ENCODE measurements at places on chromosomes 12 and 14.
A peak's percentile ranks its signal among the peaks of the same experiment; 100 is the strongest.

DNA sequence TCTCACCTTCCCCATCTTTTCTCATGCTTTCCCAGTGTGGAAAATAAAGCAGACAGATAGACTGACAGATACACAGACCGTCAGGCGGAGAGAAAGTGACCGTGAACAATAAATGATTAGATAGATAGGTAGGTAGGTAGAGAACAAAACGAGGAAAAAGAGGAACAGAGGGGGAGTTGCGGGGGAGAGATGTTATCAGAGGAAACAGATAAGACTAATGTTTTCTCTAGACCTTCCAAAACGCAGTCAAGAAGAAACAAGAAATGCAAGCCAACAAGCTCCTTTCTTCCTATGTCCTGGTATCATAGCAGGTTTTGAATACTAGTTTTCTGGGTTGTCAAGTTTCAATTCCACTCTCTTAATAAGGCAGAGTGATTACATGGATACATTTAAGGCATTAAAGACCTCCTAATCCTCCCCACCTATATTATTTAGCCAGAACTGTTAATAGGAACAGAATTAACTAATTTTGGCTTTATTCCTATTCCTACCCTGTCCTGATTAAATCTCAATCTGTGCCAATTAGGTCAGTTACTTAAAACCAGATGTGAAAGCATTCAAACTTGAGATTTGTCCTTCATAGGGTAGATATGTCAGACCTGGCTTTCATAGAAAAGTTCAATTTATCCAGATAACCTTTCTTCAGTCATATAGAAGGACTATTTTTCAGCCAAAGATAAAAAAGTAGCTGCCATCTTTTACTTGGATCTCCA is 89.0 kb upstream of the PTPRR start:
- no peak for DNase-seq

DNA sequence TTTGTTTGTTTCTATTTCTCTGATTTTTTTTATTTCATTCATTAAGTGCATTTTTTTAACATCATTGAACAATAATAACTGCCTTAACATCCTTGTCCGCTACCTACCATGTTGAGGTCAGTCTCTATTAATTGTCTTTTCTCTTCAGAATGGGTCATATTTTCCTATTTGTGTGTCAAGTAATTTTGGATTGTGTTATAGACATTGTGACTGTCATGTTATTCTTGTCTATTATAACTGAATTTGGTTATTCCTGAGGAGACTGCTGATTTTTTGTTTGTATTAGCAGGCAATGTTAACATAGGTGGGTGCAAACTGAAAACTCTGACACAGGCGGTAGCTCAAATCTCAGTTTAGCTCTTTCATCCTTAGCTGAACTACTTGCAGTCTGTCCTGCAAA is 169.9 kb downstream of the DICER1 start:
- DNase-seq: no peak

- DNase-seq: no peak
Observed at GRCh38 chr12:10503460-10503859, 2.2 kb upstream of the EIF2S3B start.

GRCh38 chr12:93741659-93742109 is 64.5 kb downstream of the CRADD start:
- no peak for DNase-seq

DNA sequence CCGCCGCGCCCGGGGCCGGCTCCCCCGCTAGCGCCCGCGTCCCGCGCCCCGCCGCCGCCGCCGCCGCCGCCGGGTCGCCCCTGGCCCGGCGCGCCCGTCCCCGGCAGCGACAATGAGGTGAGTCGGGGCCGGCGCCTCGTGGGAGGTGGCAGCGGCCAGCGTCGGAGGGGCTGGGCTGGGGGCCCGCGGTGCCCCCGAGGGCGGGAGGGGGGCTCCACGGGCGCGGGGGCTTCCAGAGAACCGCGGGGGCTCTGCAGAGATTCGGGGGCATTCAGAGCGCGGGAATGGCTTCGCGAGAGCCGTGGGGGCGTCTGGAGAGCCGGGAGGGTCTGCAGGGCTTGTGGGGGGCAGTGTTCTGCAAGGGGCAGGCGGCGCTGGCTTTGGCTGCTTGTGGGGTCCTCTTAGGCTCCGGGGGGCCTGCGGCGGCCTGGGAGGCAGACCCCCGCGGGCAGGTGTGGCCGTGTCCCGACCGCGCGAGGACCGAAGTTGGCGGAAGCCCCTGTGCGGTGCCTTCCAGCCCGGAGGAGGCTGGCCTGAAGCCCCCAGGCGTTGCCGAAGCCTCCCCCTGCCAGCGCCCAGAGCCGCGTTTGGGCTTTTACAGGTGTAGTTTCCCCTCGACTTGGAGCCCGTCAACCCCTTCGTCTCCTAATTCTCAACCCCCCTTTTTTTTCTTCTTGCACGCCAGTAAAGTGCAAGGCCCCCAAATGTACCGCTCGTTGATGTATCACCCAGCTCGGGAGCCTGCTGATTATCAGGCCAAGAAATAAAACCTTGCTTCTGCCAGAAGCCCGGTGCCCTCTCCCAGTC is 93.1 kb upstream of the EVL start:
- DNase-seq: no peak

GRCh38 chr14:58772116-58772515 is 134.4 kb downstream of the DACT1 start:
- DNase-seq: no peak

DNA sequence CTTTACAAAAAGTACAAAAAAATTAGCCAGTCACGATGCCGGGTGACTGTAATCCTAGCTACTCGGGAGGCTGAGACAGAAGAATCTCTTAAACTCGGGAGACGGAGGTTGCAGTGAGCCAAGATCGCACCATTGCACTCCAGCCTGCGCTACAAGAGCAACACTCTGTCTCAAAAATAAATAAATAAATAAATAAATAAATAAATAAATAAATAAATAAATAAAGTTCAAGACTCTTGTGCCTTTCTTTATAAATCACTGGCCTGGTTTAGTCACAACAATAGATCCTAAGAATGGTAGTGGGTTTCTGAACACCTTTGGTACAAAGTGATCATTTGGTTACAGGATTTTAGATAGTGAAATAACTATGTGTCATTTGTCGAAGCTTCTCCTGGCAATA is 46.1 kb downstream of the ARL1 start:
- no peak for DNase-seq

DNA sequence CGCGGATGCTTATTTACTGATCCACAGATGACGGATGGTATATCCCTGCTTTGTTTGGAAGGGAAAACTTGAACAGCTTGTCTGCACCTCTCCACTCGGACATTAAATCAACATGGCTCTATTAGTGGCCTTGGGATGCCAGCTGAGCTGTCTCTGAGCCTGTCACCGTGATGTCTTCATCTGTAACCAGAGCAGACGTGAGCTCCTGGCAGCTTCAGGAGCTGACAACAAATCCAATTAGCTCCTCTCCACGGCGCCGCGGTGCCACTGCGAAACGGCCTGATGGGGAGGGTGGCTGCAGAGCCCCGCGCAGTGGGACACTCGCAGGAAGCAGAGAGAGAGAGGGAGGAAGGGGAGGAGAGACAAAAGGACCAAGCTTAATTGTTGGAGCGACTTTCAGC is 112.3 kb downstream of the PAPOLA start:
- no peak for DNase-seq

GRCh38 chr14:105193916-105194782 is 13.0 kb upstream of the NUDT14 start:
- DNase-seq: no peak

- peak; percentile 70 for DNase-seq
Observed at GRCh38 chr12:122471324-122472226, 29.2 kb downstream of the ZCCHC8 start.

GRCh38 chr12:56189099-56189917 is at the start of gene SMARCC2:
Gene SMARCC2, minus strand, starts transcription at chr12:56189483. Its CDS starts 22 bp downstream, at chr12:56189461.
- DNase-seq: peak; percentile 86

- DNase-seq: no peak
Observed at GRCh38 chr12:66929121-66929520, 250.2 kb upstream of the GRIP1 start.

- DNase-seq: peak; percentile 74
Observed at GRCh38 chr12:88544991-88545980, 35.0 kb downstream of the KITLG start.

- DNase-seq: no peak
Observed at GRCh38 chr14:42027271-42027670, 420.6 kb downstream of the LRFN5 start.
